ENCODE measurements at places on chromosomes 7 and 10. TPM values are rescaled to one million over a fixed set of nuclear protein-coding genes. Genes with fewer than 3 reads are reported as not detected.
A peak's percentile ranks its signal among the peaks of the same experiment; 100 is the strongest.

Gene DAGLB
- 46.7 TPM for total RNA-seq

DNA sequence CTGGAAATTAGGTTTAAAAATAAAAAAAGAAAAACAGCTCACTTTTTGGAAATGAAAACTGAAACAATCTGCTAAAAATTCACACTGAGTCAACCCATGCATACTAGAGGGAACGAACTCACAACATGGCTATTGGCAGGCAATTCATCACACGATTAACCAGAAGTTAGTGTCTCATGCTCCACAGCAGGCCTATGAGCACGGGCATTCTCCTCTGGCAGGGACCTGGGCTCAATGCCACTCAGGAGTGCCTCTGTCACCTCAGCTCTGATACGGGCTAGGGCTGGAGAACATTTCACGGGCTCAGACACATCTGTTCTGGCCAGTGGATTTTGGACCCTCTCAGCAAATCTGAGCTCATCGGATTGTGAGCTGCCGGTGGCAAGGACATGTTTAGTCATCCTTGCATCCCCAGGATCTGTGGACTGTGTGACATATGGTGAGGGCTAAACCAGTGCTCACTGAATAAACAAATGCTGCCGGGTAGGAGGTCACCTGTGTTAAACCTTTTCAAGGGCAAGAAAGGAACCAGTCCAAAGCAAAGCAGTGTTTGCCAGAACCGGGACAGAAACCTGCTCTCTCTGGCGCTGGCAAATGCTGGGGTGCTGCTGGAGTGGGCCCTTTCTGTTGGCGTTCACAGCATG lies 40.1 kb downstream of the POLR3A start:
- peaks cover 73% of the 10 kb centered on the region for H3K36me3 ChIP-seq
- H3K4me3 ChIP-seq = no peak overlapping the region
- DNase-seq = no peak

DNA sequence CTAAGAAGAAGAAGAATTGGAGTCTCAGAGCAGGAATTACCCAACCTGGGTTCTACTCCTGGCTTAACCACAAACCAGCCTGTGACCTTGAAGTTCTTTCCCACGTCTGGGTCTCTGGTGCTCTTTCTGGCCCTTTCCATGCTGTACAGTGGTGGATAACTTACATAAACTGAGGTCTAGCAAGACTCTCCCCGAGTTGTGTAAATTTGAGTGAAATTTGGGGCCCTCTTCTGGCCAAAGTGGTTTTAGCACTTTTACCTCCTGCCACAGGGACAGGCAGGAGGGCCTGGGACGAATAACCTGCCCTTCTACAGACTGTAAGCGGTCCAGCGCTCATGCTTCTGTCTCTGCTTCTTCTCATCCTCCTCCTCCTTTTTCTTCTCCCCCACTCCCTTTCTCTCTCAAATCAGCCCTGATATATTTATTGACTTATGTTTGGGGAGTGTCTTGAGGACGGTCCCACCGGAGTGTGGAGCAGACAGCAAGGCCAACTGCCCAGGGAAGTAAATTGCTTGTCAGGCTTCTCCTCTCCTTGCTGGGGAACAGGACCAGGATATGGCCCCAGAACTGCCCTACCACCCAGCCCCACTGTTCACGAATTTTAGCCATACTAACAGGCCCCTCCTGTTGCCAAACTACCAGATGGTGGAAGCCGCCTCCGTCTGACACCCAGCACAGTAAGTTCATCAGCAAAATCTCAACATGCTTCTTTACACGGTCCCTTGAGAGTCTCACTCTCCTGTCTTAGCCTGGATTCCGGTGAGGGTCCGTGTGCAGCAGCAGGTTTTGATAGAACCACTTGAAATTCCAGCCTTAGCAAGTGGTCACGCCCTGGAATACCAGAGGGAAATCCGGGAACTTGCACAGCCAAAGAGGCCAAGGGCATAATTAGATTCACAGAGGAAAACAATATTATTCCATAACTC lies 4.0 kb upstream of the SH3PXD2A start:
- no peak overlapping the region for H3K4me3 ChIP-seq
- no peak overlapping the region for H3K27ac ChIP-seq
- peak; percentile 50 for DNase-seq
- H3K4me1 ChIP-seq = peaks cover 2% of the 10 kb centered on the region

- no peak overlapping the region for H3K27ac ChIP-seq
- no peaks in the 10 kb centered on the region for H3K36me3 ChIP-seq
- H3K4me1 ChIP-seq = no peaks in the 10 kb centered on the region
- H3K27me3 ChIP-seq = no peaks in the 10 kb centered on the region
- no peak for DNase-seq
Observed at GRCh38 chr10:36455526-36456133, 669.8 kb upstream of the ANKRD30A start.

Gene HGF
- not detected for total RNA-seq

Gene KAZALD1
- total RNA-seq = 21.2 TPM

GRCh38 chr10:110647136-110647430 lies 2.9 kb downstream of the RBM20 start:
- no peaks in the 10 kb centered on the region for H3K4me1 ChIP-seq
- H3K27ac ChIP-seq = no peak overlapping the region
- no peaks in the 10 kb centered on the region for H3K27me3 ChIP-seq
- H3K36me3 ChIP-seq = no peaks in the 10 kb centered on the region

DNA sequence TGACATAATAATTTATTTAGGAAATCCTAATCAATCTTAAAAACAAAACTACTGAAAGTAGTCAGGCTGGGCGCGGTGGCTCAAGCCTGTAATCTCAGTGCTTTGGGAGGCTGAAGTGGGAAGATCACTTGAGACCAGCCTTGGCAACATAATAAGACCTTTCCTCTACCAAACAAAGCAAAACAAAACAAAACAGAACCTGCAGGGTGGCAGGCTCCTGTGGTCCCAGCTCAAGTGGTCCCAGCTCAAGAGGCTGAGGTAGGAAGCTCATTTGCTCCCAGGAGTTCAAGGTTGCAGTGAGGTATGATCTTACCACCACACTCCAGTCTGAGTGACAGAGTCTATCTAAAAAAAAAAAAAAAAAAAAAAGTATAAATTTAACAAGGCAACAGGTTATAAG lies 748.0 kb downstream of the CNTNAP2 start:
- H3K36me3 ChIP-seq = no peaks in the 10 kb centered on the region
- no peak overlapping the region for H3K4me3 ChIP-seq
- H3K27me3 ChIP-seq = no peaks in the 10 kb centered on the region
- DNase-seq = no peak
- no peaks in the 10 kb centered on the region for H3K4me1 ChIP-seq
- H3K27ac ChIP-seq = no peak overlapping the region

GRCh38 chr7:123754271-123754871 lies 5.6 kb upstream of the WASL start:
- no peaks in the 10 kb centered on the region for H3K27me3 ChIP-seq
- H3K4me3 ChIP-seq = no peak overlapping the region
- H3K27ac ChIP-seq = no peak overlapping the region
- peaks cover 25% of the 10 kb centered on the region for H3K4me1 ChIP-seq

DNA sequence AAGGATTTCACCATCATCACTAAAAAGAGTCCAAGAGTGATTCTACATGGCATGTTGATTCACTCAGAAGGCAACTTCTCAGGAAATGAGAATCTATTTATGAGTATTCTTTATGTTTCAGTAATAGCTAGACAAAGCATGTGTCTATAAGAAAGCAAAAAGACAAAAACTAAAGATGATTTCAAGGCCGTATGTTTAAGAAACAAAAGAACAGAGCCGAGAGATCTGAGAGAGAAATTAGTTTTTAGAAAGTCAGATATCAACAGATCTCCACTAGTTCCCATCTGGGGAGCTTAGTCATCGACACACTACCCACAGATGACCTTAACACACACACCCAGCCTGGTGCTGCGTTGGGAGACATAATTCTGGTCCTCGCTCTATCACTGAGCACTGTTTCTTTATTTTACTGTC lies 21.0 kb downstream of the PIP4K2A start:
- no peak overlapping the region for H3K4me3 ChIP-seq
- peaks cover 38% of the 10 kb centered on the region for H3K4me1 ChIP-seq
- no peaks in the 10 kb centered on the region for H3K27me3 ChIP-seq
- no peak for DNase-seq
- no peaks in the 10 kb centered on the region for H3K36me3 ChIP-seq

- no peak overlapping the region for H3K4me3 ChIP-seq
- no peak for DNase-seq
- H3K27me3 ChIP-seq = no peaks in the 10 kb centered on the region
- H3K36me3 ChIP-seq = no peaks in the 10 kb centered on the region
- H3K27ac ChIP-seq = no peak overlapping the region
Observed at GRCh38 chr7:148091882-148092281, 498.7 kb upstream of the C7orf33 start.

Gene COL28A1
- total RNA-seq = 0.83 TPM

GRCh38 chr7:105917659-105918058 lies 41.3 kb upstream of the ATXN7L1 start:
- H3K27me3 ChIP-seq = no peaks in the 10 kb centered on the region
- H3K4me1 ChIP-seq = no peaks in the 10 kb centered on the region
- H3K36me3 ChIP-seq = no peaks in the 10 kb centered on the region
- no peak overlapping the region for H3K27ac ChIP-seq
- H3K4me3 ChIP-seq = no peak overlapping the region

Gene FAM24B
- total RNA-seq = 14.8 TPM

Gene HMX3
- not detected for total RNA-seq

GRCh38 chr7:35019801-35020200 lies 17.5 kb downstream of the DPY19L1 start:
- H3K36me3 ChIP-seq = 0 out of 2 replicates have a peak, but pooled peaks cover 5% of the 10 kb centered on the region
- no peak overlapping the region for H3K27ac ChIP-seq
- peaks cover 4% of the 10 kb centered on the region for H3K4me1 ChIP-seq
- no peak for DNase-seq
- H3K27me3 ChIP-seq = no peaks in the 10 kb centered on the region

GRCh38 chr7:28276298-28276697 lies 95.7 kb upstream of the JAZF1 start:
- DNase-seq = no peak
- H3K27me3 ChIP-seq = no peaks in the 10 kb centered on the region

DNA sequence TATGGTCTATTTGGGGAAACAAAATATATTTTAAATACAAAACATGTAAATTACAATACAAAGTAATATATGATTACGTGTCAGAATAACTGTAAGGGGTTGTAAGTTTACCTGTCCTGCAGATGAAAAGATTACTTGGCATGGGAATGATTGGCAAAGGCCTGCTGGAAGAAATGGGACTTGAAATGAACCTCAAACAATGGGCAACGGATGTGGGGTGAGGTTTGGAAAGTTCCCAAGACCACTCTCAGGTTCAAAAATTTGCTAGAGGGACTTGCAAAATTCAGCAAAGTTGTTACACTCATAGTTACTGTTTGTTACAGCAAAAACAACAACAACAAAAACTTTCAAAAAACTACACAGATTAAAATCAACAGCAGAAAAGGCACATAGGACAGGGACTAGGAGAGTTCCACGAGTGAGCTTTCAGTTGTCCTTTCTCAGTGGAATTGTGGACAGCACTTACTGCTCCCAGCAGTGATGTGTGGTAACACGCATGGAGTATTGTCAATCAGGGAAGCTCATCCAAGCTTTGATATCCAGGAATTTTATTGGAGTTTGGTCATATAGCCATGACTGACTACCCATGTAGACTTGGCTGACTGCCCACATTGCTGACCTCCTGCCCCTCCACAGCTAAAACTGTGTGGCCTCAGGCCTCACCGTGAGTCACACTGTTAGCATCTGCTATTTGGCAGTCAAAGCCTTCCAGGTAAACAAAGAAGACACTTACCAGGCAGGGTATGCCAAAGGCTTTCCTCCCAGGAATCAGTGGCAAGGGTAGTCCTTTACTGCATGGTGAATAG lies 43.8 kb downstream of the EXOC6 start:
- no peaks in the 10 kb centered on the region for H3K27me3 ChIP-seq
- H3K36me3 ChIP-seq = no peaks in the 10 kb centered on the region

Gene ERVW-1
- not detected for total RNA-seq

DNA sequence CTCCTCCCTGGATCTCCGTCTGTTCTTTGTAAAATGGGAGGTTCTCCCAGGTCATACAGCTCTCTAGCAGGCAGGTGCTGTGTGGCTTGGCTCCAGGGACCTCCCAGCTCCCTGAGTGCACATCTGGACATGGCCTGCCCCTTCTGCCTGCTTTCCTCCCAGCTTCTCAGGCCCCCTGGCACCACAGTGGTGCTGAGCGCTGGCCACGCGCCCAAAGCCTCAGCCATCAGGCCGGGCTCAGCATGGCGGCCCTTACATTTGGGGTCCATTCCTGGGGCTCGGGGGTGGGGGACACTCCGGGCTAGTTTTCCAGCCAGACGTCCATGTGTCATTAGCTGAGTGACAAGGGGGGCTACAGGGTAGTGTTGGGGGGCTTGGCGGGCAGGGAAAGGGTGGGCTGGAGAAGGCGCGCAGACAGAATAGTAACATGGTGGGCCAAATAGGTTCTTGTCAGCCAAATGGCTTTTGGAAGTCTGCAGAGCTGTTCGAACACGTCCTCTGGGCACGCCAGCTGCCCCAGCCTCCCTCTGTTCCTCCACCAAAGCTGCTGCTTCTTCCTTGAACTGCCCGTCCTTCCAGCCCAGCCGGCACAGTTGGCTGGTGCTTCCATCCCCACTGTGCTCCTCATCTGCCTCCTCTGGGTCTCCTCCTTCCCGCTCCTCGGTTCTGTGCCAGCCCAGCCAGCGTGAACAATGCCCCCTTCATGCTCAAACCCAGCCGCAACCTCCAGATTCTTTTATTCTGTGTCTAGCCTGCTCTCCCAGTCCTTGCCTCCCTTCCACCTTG lies 65.9 kb downstream of the GOLGA7B start:
- peaks cover 11% of the 10 kb centered on the region for H3K27me3 ChIP-seq
- DNase-seq = no peak
- H3K27ac ChIP-seq = no peak overlapping the region
- H3K4me1 ChIP-seq = no peaks in the 10 kb centered on the region
- H3K4me3 ChIP-seq = no peak overlapping the region

DNA sequence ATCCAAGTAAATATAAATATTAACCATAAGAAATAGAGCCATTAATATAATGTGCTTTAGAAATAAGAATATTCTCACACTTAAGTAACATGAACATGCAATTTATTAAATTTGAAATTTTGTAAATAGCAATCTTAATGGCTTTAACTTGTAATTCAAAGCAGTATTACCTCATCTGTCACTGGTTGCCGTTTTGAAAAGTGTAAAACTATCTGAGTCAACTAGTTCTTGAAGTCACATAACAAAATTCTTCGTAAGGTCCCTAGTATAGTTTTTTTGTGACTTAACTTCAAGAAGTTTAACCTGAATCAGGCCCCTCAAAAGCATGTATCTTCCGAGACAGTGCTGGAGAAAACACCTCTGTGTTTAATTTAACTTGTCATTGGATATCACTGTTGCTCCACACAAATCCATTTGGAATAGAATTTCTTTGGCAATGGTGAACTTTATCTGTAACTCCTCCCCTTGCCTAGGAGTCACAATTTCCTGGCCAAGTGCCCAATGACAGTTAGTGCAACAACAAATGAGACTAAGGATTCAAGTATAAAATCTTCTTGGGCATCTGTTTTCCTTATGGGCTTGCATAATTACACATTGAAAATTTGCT lies 47.1 kb downstream of the NT5C2 start:
- H3K36me3 ChIP-seq = peaks cover 19% of the 10 kb centered on the region
- H3K27me3 ChIP-seq = no peaks in the 10 kb centered on the region
- DNase-seq = no peak
- peaks cover 25% of the 10 kb centered on the region for H3K4me1 ChIP-seq
- no peak overlapping the region for H3K4me3 ChIP-seq
- H3K27ac ChIP-seq = no peak overlapping the region

GRCh38 chr7:115933471-115933870 lies 97.1 kb downstream of the TFEC start:
- no peak overlapping the region for H3K4me3 ChIP-seq
- DNase-seq = no peak
- no peaks in the 10 kb centered on the region for H3K4me1 ChIP-seq
- no peaks in the 10 kb centered on the region for H3K27me3 ChIP-seq

GRCh38 chr7:1715671-1716074 lies 45.6 kb downstream of the ELFN1 start:
- no peak overlapping the region for H3K4me3 ChIP-seq
- no peak for DNase-seq
- H3K36me3 ChIP-seq = no peaks in the 10 kb centered on the region
- H3K27ac ChIP-seq = no peak overlapping the region
- H3K4me1 ChIP-seq = peaks cover 14% of the 10 kb centered on the region
- H3K27me3 ChIP-seq = peaks cover 26% of the 10 kb centered on the region

Data from PC-9 (cell line).